ENCODE measurements at places on chromosomes 3 and 15. TPM values are rescaled to one million over a fixed set of nuclear protein-coding genes. Genes with fewer than 3 reads are reported as not detected.

The SLC12A1 gene
- total RNA-seq, result not detected

The DLEC1 gene
- total RNA-seq, result 0.26 TPM

The IL12A gene
- 0.26 TPM for total RNA-seq

The SLC28A1 gene
- total RNA-seq, result not detected

The SERINC4 gene
- total RNA-seq, result 0.13 TPM

The GPR27 gene
- 0.53 TPM for total RNA-seq

The RASSF1 gene
- total RNA-seq, result 15.5 TPM

The TXNRD3 gene
- 9.9 TPM for total RNA-seq

The LRRC2 gene
- total RNA-seq, result under 0.01 TPM

The PLA2G4D gene
- under 0.01 TPM for total RNA-seq

The TM4SF1 gene
- 63.9 TPM for total RNA-seq

The COL6A5 gene
- not detected for total RNA-seq

The PTH1R gene
- total RNA-seq, result not detected

The EPHB1 gene
- under 0.01 TPM for total RNA-seq

The TGM4 gene
- total RNA-seq, result under 0.01 TPM

The ISLR2 gene
- not detected for total RNA-seq

The ARNT2 gene
- total RNA-seq, result 0.26 TPM

The XCR1 gene
- under 0.01 TPM for total RNA-seq

The NDUFB5 gene
- 142 TPM for total RNA-seq

Measured in bronchial epithelial cell (primary cell).